ENCODE measurements at places on chromosomes 2 and 18. TPM values are rescaled to one million over a fixed set of nuclear protein-coding genes. Genes with fewer than 3 reads are reported as not detected.

DNA sequence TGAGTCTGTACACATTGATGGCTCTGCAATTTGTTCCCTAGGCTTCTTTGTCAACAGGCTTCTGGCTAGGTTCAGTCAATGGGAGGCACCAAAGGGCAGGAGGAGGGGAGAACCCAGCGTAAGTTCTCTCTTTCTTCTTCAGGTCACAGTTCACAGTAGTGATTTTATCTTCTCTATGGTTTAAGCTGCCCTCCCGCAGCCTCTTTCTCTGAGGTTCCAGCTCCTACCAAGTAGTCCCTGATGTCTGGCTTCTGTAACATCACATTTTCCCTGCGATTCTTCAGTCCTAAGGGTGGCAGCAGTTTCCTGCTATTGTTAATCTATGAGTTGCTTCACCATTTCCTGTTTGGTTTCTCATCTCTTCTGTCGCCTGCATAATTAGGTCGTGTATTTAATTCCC, 107.4 kb downstream of the CPO start:
- no peak for DNase-seq

DNA sequence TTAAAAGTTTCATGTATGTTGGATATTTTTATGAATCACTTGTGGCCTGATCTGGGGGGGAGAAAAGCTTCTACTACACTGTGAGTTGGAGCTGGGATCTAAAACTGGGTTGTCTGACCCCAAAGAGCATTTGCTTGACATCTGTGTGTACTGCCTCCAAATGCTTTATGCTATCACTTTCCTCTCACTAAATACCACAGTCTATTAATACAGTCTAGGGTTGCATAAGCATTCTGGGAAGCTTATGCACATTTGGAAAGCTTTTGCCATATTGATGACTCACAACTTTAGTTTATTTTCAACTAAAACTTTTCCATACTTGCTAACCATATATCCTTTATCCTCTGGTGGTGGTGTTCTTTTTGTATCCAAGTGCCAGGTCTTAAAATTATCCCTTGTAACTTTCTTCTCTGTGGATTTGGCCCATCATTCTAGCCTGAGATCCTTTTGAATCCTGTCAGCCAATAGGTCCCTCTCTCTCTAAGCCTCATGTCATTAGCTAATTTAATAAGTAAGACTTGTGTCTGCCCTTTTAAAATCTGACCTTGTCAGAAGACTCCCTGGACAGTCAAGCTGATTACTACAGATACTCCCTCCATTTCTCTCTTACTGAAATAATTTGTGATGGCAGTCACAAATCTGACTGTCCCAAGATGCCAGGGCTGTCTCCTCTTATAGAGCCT, 72.7 kb downstream of the NXPH2 start:
- DNase-seq = no peak

DNA sequence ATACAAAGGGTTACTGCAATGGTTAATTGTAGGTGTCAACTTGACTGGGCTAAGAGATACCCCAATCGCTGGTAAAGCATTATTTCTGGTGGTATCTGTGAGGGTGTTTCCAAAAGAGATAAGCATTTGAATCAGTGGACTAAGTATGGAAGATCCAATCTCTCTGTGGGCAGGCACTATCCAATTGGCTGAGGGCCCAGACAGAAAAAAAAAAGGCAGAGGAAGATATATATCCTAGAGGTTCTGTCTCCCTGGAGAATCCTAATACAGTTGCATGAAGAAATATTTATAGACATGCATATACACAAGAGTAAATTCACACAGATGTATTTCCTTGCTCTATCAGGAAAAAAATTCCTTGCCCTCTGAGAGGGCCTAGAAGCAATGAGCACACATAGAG, 43.9 kb downstream of the TBC1D8 start:
- DNase-seq = no peak

GRCh38 chr2:147845411-147845971, 662 bp downstream of the ACVR2A start:
- DNase-seq = no peak

- DNase-seq = no peak
These were observed 39.3 kb upstream of the GTF2A1L start for GRCh38 chr2:48578313-48578712.

DNA sequence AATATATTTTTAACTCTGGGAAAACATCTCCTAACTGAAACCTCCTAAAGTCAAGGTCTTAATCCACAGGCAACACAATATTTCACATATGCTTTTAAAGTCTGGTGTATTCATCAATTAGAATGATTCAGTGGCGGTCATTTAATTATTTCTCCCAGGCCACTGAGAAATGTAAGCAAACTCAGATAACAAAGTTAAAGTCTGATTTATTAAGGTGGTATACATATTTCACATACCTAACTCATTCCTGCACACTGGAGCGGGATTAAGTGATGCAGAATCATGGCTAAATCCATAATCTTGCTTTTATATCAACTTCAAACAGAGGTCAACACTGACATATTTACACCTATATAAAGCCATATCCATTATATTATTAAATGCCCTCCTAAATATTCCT, 43.7 kb downstream of the FRZB start:
- DNase-seq = no peak

DNA sequence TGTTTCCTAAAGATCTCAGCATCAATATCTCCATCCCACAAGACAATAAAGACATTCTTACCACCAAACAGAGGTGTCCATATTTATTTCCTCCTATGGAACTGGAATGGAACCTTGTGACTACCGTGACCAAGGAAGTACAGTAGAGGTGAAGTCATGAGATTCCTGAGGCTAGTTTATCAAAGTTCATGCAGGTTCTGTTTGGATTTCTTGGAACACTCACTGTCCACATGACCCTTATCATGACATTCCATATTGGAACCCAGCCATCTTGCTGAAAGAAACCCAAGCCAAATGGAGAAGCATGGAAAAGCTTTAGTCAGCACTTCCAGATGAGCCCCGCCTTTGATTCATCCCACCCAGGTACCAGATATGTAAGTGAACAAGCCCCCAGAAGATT, 516.0 kb upstream of the POU3F3 start:
- DNase-seq = no peak

DNA sequence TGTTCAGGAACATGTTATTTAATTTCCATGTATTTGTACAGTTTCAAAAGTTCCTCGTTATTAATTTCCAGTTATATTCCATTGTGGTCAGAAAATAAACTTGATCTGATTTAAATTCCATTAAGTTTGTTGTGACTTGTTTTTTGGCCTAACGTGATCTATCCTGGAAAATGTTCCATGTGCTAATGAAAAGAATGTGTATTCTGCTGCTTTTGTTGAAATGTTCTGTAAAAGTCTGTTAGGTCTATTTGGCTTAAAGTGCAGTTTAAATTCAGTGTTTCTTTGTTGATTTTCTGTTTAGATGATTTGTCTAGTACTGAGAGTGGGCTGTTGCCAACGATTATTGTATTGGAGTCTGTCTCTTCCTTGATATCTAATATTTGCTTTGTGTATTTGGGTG, 148.0 kb downstream of the UBR3 start:
- no peak for DNase-seq

- no peak for DNase-seq
These were observed 706 bp downstream of the UBXN2A start for GRCh38 chr2:23940718-23941620.

- DNase-seq = no peak
These were observed 1048.4 kb upstream of the CDH2 start for GRCh38 chr18:29225351-29225750.

- no peak for DNase-seq
These were observed 66.4 kb upstream of the MSH2 start for GRCh38 chr2:47336259-47337238.

GRCh38 chr2:236298924-236299475, 34.8 kb upstream of the ASB18 start:
- DNase-seq = peak; percentile 30

GRCh38 chr2:121137571-121137970, 147.4 kb downstream of the TFCP2L1 start:
- DNase-seq = no peak

- DNase-seq = no peak
These were observed 279.9 kb downstream of the ALPK2 start for GRCh38 chr18:58348951-58349350.

DNA sequence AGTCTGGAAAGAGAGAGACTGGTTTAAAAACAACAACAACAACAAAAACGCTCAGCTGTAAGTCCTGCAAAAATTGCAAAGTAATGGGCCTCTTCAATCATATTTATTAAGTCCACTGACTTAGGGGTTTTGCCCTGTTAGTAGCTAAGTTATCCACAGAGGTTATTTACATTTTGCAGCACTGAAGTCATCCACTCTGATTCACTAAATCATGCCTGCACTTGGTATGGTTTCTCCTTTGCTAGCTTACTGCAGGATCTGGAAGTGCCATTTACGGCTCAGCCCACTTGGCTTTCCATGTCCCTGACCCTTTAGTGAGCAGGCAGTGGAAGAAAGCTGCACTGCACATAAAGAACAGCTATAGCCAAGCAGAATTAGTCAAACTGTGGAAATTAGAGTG, 484.4 kb downstream of the NRXN1 start:
- no peak for DNase-seq

The LRRC30 gene
- total RNA-seq = not detected

The ST6GAL2 gene
- 16.2 TPM for total RNA-seq

The CD28 gene
- total RNA-seq = not detected

The COL5A2 gene
- 24.2 TPM for total RNA-seq

The NTSR2 gene
- total RNA-seq = not detected

The PSTPIP2 gene
- total RNA-seq = 2.4 TPM

The EHD3 gene
- total RNA-seq = 12.0 TPM

The CIB4 gene
- total RNA-seq = not detected
